ENCODE measurements at places on chromosomes 5 and 9.

DNA sequence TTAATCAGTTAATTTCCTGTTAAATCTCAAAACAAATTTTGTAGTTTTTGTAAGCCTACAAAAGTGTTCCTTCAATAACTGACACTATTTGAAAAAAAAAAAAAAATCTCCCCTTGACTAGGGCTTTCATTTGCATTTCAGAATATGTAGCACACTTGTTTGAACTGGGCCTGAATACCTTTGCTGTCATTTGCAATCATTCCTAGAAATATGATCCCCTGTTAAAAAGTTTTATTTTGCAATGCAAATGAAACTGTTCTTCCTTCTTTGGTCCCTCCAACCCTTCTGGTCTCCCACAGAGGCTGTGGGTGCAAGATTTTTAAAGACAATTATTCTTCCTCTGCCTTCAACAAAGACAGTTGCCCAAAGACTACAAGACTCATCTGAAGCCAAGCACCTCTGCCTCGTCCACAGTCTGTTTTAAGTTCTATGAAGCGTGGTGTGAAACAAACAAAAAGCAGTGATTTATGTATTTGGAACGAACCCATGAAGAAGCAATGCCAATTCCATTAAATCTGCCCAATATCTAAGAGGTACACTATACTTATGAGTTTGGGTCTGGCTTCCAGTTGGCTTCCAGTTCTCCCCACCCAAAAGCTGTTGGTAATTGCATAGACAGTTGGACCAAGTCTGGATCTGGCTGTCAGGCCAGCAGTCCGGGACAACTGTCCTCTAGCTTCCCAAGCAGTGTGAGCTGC is 66.1 kb downstream of the CFAP90 start:
- no peak for DNase-seq

DNA sequence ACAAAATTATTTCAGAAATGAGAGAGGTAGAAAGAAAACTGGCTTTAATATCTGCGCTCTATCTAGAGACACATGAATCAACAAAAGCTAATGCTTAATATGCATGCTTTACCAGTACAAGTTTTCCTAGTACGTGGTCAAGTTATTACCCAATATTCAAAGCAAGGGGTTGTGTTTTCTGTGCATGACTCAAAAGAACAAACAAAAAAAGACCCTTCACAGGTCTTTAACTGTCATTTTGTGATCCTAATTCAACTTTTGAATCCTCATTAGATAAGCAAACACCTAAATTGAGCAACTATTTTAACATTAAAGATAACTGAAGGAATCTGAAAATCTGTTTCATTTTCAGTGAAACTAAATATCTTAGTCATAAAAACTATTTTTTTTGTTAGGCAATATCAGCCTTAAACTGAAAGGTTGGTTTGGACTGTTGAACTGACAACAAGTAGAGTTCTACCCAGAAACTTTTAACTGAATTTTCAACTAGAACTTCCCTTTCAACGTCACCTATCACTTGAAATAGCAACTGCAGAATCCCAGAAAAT is 12.5 kb downstream of the ST8SIA4 start:
- no peak for DNase-seq

DNA sequence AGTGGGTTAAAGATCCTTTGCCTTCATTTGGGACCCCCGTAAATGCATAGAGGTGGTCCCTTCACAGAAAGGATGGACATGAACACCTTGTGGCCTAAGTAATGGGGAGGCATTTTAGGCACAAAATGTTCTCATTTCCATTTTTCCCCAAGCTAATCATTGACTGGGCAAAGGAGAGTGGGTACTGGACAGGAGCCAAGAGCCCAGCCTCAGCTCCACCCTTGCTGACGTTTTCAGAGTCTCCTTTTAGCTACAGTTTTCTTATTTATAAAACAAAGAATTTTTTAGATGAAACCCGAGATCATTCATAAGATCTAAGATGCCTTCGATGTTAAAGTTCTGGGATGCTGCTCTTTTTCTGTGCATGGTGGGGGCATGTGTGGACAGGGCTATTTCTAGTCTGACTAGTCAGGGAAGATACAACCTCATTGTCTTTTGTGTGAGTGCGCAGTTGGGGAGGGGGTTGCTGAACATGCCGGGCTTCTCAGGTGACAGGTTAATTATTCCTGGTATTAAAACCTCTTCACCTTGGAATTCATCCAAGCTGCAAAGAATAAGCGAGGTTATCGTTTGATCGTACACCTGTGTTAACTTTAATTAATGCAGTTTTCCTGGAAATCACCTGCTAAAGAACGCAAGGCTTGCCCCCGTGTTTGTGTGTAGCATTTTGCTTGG is 48.4 kb downstream of the ADAMTS16 start:
- DNase-seq = no peak

GRCh38 chr5:14133394-14133793 is 9.7 kb upstream of the TRIO start:
- DNase-seq = no peak

GRCh38 chr5:170470808-170471404 is 32.9 kb upstream of the KCNIP1 start:
- no peak for DNase-seq

- no peak for DNase-seq
These were observed 26.8 kb downstream of the IRF1 start for GRCh38 chr5:132463811-132464155.

DNA sequence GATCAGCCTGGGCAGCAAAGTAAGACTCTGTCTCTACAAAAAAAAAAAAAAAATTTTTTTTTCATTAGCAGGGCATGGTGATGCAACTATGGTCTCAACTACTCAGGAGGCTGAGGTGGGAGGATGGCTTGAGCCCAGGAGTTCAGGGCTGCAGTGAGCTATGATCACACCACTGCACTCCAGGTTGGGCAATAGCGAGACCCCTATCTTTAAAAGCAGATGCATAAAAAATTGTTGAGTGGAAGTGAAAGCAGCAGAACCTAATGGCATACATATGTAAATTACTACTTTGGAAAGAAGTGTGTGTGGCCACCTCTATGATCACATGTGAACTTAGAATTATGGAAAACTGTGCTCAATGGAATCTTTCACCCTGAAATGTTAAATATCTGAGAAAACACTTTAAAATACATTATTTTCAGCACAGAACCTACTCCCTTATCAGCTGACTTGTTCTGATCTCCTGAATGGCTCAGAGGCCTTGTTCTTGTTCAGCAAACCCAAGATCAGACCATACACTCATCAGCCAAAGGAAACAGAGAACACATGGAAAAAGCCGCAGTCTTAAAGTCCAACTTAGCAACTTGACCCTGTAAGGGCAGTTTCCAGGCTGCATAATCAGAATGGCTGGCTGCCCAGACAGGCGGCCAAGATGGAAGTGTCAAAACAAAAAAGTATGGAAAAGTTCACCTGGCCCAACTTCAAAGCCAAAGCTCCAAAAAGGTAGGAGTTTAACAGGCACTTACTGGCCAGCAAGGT is 56.5 kb downstream of the SIL1 start:
- DNase-seq = no peak

DNA sequence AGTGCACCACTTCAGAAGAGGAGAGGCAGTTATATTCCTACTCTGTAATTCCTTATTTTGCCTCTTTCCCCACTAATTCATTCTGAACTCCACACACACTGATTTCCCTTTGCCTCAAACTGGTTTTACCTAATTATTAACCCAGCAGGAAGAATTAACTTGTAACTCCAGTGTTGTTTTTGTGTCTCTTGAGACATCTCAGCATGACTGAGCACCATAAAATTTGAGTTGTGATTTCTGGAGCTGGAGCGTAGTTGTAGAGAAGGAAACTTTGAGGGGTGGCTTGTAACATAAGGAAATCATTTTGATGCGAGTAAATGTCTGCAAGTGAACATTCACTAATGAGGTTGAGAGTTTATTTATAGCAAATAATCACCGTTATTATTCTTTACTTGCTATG is 265.2 kb downstream of the TMEM38B start:
- no peak for DNase-seq

DNA sequence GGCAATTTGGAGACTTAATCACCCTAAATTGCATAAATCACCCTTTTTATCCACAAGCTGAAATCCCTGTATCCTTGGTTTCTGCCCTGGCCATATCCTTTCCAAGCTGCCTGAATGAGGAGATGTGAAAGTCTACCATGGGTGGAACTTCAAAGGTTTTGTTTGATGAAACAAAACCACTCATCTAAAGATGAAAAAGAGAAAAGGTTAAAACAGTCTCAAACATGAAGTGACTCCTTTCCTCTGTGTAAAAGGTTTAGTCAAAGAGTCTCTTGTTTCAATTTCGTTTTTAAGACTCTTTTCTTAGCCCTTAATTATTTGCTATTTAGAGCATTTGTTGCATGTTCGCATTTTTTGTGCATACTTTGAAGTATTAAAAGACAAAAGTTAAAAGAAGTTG is 11.2 kb downstream of the SLC45A2 start:
- DNase-seq = no peak

GRCh38 chr5:122915717-122916461 is 70.5 kb downstream of the SNX24 start:
- no peak for DNase-seq

DNA sequence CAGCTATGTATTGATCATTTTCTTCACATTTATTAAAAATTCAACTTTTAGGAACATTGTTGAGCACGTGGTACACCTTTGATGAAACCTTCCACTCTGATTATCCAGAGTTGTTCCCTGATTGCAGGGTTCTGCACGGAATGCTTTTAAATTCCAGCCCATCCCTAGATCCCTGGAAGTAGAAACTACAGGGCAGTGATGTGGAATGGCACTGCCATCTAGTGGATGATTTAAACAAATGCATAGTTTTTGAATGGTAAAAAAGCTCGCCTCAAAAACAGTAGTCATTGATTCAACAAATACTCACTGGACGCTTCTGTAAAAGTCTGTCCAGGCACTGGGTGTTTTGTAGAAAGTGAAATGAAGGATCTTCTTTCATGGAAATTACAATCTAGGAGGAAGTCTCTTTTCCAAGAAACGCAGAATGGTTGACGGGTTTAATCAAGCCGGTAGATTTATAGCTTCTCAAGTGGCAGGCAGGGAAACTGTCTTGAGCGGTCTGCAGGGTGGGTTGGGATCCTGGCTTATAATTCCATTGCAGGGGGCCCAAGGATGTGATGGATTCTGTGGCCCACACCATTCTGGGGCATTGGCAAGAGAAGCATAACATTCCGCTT is 118.4 kb downstream of the ARHGAP26 start:
- DNase-seq = no peak

DNA sequence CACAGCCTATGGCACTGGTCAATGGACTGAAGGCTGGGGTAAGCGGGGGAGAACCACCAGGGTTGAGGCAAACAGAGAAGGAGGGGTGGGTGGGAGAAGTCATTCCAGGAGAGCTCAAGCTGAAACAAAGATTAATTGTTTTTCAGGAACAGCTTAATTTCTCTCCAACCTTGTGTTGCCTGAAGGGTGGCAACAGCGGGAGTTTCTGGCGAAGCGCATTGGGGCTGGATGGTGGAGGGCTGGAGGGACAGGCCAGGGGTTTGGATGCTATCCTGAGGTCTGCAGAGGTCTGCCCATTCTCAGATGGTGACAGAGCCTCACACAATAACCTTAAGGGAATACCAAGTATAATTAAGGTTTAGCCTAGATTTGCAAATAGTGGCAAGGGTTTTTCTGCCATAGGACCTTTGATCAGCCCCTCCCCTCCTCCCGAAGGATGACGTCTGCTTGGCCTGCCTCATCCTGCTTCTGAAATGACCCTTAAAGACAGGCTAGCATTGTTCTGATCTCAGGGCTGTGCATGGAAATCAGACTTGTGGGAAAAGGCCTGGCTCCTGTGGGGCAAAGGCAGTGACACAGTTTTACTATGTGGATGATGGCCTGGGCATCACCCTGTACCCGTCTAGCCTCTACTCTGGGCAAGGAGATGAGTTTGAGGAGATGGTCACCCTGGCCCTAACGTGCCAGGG is 32.7 kb downstream of the PSD2 start:
- DNase-seq = no peak

- DNase-seq = no peak
These were observed 85.7 kb upstream of the MELK start for GRCh38 chr9:36486933-36487481.

DNA sequence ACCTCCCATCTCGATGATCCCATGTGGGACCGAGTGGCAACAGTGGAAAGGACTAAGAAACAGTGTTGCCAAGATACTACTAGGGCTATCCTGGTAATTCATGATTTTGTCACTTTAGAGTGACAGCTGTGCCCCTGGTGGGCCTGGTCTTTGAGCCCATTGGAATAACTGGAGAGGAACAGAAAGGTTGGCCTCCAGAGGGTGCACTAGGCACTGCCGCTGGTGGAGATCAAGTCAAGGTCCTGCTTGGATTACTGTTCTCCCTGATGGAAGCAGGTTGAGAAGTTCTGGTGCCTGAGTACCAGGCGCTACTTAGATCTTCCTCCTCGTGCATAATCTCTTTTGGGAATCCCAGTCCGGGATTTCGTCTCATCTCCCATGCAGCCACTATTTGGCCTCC is 129.6 kb downstream of the SEC61B start:
- no peak for DNase-seq

DNA sequence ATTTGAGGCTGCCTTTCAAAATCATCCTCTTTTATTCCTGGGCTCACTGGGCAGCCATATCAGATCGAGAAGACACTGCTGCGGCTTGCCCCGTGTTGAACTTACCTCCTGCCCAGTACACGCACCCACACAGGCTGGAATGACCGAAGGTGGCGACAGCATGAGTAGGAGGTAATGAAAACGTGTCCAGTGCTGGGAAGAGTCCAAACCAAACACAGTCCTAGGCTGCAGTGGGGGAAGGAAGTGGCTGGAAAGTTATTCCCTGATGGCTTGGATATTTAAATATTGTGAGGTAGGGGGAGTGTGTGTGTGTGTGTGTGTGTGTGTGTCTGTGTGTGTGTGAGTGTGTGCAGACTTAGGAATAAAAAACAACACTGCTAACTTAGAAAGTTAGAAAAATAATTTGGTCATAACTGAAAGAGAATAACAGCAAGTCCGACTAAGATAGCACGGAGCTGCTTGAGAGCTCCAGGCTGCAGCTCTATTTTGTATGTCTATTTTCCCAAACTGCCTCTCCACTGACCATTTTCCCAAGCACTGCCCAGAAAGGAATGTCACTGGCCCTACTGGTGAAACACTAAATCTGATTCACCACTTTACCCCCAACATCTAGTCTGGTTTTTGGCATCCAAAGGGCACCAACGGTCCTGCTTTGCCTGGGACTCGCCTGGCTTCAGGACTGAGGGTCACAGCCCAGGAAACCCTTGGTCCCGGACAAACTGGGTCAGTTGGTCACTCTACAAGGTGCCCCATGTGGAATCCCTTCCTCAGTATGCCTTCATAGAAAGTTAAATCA is 41.2 kb downstream of the ANKH start:
- DNase-seq = no peak

- no peak for DNase-seq
These were observed 296.3 kb downstream of the CWC27 start for GRCh38 chr5:65065001-65065511.

GRCh38 chr5:52856564-52856963 is 68.8 kb downstream of the ITGA1 start:
- no peak for DNase-seq

Data from NT2/D1 (cell line).